Glutamatergic neuron (in vitro differentiated cells): ENCODE measurements at places on chromosomes 6 and 20. TPM values are rescaled to one million over a fixed set of nuclear protein-coding genes. Genes with fewer than 3 reads are reported as not detected.
A peak's percentile ranks its signal among the peaks of the same experiment; 100 is the strongest.

- DNase-seq: peak; percentile 2
Observed at GRCh38 chr6:34018961-34019606, 126.8 kb downstream of the GRM4 start.

- no peak for DNase-seq
Observed at GRCh38 chr20:24806705-24807676, 142.1 kb upstream of the CST7 start.

GRCh38 chr6:165456286-165456685, 146.9 kb upstream of the C6orf118 start:
- DNase-seq: no peak

GRCh38 chr20:38343311-38344106, 2.8 kb upstream of the LBP start:
- no peak for DNase-seq

DNA sequence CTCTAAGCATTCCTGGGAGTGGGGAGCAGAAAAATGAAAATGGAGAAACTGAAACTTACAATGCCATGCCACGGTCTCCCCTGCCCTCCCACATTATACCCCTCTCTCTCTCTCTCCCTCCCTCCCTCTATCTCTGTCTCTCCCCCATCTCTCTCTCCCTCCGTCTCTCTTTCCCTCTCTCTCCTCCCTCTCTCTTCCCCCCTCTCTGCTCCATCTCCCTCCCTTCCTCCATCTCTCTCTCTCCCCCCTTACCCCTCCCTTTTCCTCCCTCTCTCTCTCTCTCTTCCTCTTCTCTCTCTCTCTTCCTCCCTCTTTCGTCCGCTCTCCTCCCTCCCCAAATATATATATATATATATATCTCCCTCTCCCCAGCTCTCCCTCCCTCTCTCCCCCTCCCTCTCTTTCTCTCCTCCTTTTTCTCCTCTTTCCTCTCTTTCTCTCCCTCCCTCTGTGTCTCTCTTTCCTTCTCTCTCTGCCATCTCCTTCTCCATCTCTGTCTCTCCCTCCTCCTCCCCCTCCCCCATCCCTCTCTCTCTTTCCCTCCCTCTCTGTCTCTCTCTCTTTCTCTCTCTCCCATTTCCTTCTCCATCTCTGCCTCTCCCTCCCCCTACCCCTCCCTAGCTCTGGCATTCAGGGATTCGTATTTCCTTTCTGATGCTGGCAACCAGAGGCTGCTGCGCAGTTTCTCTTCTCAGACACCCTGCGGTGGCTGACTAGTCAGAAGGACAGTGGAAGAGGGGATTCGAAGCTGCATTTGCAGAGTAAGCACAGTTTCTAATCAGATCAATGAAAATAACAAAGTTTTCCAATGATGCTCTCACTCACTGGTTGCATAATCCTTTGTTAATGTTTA, 13.9 kb upstream of the VAPB start:
- DNase-seq: no peak

DNA sequence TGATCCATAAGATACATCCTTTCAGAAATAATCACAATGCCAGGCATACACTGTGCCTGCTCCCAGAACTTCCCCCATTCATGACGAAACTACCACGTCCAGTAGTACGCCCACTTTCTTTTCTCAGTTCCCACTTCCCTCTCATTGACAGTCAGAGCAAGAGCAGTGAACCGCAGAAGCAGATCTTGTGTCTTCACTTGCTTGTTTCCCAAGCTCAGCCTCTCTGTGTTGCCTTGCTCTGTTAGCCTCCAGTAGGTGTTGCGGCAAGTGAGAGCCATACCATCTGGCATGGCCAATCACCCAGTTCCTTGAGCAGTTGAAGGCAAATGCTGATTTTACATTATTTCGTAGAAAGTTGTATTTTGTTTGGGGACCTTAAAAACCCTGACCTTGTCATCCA, 11.7 kb downstream of the UST start:
- no peak for DNase-seq

- no peak for DNase-seq
Observed at GRCh38 chr6:116190550-116190949, 63.3 kb downstream of the TSPYL4 start.

GRCh38 chr6:131136021-131136786, 937 bp downstream of the AKAP7 start:
- no peak for DNase-seq

DNA sequence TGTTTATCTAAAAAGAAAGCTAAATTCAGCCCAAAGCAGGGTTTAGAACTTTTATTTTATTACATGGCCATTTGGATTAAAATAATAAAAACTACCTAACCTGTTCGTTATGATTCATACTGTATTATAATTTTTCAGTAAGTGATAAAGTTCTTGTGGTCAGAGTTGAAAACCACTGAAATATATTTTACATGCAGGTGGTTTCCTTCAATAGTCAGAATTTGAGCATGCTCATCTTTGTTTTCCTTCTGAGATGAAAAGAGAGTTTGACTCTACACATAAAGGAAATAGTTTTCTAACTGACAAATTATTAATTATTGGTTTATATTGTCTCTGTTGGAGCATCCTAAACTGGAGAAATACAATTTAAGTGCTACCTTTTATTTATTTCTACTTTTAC, 114.0 kb upstream of the FKBP1C start:
- DNase-seq: no peak

- DNase-seq: peak; percentile 14
Observed at GRCh38 chr6:32659856-32660595, 6.4 kb downstream of the HLA-DQB1 start.

DNA sequence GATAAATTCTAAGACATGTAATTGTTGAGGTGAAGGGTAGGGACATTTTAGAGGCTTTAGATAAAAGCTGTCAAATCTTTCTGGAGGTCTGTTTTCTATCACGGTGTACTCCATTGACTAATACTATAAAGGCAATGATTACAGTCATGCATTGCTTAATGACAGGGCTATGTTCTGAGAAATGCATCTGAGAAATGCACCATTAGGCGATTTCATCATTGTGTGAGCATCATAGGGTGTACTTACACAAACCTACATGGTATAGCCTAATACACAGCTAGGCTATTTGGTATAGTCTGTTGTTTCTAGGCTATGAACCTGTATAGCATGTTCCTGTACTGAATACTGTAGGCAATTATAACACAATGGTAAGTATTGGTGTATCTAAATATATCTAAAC, 71.3 kb upstream of the FYN start:
- no peak for DNase-seq

DNA sequence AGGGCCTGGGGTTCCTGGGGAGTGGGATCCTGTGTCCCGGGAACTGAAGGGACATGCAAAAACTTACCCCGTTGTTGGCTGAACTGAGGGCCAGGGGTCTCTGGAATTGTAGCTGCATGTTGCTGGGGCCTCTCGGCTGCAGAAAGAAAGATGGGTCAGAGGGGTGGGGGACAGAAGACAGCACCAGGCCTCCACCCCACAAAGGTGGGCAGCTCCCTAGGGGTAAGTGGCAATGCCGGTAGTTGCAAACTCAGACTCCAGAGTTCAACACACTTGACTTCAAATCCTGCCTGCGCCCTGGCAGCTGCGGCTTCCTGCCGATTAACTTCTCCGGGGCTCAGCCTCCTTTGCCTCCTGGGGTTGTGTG, 4.8 kb downstream of the ZBP1 start:
- DNase-seq: no peak

DNA sequence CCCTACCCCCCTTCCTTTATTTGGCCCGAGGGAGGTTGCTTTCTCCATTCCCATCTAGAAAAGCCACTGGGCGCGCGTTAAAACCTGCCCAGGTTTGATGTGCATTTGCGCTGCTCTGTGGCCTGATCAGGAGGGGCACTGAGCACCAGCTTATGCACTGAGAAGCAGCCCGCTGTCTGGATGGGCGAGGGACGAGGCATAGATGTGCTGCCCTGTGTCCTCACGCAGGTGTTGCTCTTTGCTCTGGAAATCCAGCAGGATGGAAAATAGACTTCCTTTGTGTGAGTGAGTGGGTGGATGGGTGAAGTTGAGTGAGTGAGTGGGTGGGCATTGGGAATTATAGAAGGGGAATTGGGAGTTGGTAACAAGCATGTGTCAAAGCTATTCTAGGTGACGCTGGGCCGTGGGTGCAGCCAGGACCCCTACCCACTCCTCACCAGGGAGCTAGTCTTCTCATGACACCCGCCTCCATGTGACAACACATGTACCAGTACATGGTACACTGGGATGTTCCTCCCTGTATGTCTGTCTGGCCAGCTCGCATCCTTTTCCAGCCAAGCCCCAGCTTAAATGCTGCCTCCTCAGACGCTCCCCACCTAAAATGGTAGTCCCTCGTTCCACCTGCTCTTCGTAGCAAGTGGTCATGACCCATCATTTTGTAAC, 162.6 kb downstream of the DTNBP1 start:
- DNase-seq: no peak

GRCh38 chr6:137266309-137266586, 47.1 kb upstream of the IFNGR1 start:
- DNase-seq: no peak

DNA sequence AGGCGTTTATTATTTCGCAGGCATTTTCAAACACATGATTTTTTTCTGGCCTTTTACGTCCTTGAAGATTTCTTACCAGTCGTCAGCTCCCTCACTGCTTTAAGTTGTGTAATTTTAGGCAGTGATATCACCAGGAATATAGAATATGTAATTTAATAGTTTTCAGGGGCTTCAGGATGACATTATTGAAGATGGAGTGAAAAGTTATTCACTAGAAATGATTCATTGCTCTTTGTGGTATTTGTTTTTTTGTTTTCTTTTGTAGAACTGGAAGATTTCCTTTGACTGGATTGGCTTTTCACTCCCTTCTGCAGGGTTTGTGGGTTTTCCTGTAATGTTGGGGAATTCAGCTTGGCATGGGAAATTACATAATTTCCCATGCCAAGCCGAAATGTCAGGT, 2.0 kb downstream of the LRRC1 start:
- DNase-seq: no peak

- no peak for DNase-seq
Observed at GRCh38 chr6:170047823-170048222, 243.1 kb downstream of the DLL1 start.

- DNase-seq: no peak
Observed at GRCh38 chr20:18003897-18004296, 35.1 kb downstream of the MGME1 start.

DNA sequence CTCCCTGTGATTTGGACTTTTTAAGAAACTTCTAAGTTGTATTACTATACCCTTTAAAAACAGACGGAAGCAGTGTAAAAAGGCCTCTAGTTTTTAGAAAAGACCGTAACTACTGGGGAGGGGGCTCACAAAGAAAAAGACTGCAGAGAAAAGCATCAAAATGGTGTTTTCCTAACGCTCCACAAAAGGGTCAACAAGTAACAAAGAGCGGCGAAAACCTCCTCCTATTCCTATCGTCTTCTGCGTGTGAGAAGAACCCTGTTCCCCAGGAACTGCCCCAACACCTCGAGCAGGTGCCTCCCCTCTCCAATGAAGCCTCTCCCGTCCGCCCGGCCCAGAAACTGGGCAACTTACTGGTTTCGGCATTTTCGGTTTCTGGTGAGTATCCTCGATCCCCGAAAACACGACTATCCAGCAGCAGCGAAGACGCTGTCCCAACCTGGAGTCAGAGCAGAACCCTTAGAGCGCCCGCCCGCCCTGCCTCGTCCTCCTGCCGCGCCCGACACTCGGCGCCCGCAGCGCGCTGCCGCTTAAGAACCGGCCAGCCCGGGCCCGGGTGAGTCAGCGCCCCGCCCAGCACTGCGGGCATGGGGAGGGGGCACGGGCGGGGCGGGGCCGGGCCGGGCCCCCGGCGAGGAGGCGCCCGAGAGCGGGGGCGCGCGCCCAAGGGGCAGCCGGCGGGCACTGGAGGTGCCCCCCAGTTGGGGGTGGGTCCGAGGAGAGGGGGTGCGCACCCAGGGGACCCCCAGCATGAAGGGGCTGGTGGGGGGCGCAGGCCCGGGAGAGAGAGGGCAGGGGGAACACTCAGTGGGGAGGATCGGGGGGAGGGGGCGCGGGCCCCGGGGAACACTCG, 1.2 kb downstream of the EZR start:
- peak; percentile 83 for DNase-seq

GRCh38 chr6:156912431-156912830, 135.3 kb downstream of the ARID1B start:
- DNase-seq: no peak

- DNase-seq: no peak
Observed at GRCh38 chr20:60219984-60220562, 261.9 kb downstream of the CDH26 start.

- no peak for DNase-seq
Observed at GRCh38 chr20:38159566-38159956, 5.5 kb downstream of the TGM2 start.

- DNase-seq: no peak
Observed at GRCh38 chr20:6623989-6624388, 143.5 kb upstream of the BMP2 start.

- no peak for DNase-seq
Observed at GRCh38 chr6:131068165-131068564, 5.1 kb upstream of the EPB41L2 start.

DNA sequence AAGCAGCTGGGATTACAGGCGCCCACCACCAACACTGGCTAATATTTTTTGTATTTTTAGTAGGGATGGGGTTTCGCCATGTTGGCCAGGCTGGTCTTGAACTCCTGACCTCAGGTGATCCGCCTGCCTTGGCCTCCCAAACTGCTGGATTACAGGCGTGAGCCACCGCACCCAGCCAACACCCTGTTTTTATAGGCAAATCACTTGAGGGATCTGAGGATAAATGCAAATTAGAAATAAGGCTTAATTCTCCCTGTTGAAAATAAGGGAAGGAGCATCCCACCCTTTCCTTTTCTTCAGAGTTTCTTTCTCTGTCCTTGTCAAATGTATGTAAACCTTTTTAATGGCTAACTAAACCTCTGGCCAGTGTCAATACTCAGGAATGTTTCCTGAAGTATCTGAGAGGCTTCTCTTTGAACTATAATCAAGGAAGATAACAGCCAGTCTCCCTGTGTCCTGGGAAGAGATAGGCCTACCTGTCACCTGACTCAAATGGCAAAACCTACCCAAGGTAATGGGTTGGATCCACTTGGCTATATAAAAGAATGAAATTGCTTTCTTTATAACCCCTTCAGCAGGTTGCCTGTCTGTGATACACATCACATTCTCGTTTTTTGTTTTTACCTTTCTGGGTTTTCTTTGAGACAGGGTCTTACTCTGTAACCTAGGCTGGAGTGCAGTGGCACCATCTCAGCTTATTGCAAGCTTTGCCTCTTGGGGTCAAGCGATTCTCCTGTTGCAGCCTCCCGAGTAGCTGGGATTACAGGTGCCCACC, 64.5 kb upstream of the TNFAIP3 start:
- DNase-seq: no peak

The SLC17A3 gene
- not detected for total RNA-seq

The MPIG6B gene
- total RNA-seq: not detected

The DZANK1 gene
- 6.4 TPM for total RNA-seq

The IMPG1 gene
- 0.51 TPM for total RNA-seq

The TRIM31 gene
- not detected for total RNA-seq

The NKAIN2 gene
- total RNA-seq: 0.56 TPM

The CPXM1 gene
- 28.1 TPM for total RNA-seq

The PDSS2 gene
- total RNA-seq: 6.5 TPM

The KCNK16 gene
- not detected for total RNA-seq

The HAO1 gene
- not detected for total RNA-seq

The VPS52 gene
- total RNA-seq: 50.9 TPM

The HLA-DQB2 gene
- total RNA-seq: not detected

The VSTM2L gene
- 15.9 TPM for total RNA-seq

The WASF1 gene
- total RNA-seq: 92.7 TPM

The HEY2 gene
- 2.1 TPM for total RNA-seq
